ENCODE measurements at places on chromosomes 6 and 20.

- no peak for DNase-seq
These were observed 111.8 kb upstream of the QKI start for GRCh38 chr6:163302747-163303146.

DNA sequence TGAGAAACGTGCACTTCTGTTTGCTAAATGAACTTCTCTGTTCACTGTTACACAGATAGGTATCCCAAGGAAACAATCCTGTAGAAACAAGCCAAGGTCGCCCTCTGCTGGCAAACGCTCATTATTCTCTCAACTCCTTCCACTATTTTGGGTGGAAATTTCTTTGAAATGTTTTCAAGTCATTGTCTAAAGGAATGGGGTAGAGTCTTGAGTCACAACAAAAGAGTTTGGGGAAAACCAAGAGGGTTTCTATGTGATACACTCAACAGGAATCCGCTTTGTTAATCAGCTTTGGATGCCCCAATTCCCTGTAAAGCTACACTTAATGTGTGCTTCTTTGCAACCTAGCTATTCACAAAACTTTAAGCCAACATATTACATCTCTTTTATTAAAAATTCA, 4.6 kb upstream of the RAE1 start:
- DNase-seq = no peak

- DNase-seq = no peak
These were observed 37.7 kb downstream of the FOXO3 start for GRCh38 chr6:108598305-108598863.

GRCh38 chr6:129490521-129491255, 219.3 kb downstream of the ARHGAP18 start:
- no peak for DNase-seq

DNA sequence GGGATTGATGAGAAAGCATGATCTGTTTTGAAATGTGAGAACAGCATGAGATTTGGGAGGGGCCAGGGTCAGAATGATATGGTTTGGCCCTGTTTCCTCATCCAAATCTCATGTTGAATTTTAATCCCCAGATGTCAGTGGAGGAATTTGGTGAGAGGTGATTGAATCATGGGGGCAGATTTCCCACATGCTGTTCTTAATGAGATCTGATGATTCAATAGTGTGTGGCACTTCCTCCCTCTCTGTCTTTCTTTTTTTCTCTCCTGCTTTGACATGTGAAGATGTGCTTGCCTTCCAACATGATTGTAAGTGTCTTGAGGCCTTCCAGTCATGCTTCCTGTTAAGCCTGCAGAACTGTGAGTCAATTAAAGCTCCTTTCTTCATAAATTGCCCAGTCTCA, 1060.3 kb upstream of the CITED2 start:
- no peak for DNase-seq

DNA sequence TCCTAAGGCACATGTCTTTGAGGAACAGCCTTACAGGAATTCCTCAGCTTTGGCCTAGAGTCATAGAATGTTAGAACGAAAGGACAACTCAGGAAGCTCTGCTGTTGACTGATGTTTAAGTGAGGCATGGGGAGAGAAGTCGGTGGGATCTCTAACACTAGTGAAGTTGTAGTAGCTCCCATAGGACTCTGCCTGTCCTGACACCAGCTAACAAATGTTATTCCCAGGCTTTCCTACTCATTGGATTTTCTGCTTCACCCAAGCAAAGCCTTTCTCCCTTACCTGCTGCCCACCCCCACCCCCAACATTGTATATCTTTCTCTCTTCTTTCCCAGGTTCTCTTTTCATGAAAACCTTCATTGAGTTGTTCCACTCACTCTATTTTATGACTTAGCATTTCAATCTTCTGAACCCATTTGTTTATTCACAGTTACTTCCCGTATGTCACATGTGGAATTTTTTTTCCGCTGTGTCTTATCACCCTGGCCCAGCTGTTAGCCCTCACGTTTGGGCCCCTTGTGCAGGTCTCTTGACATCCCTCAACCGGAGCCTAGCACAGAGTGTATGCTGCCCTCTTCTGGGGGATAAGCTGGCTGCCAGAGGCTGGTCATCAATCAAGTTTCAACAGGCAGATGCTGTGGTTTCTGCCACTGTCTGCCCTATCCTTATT, 39.2 kb upstream of the RNF8 start:
- peak; percentile 7 for DNase-seq

- no peak for DNase-seq
These were observed 19.1 kb upstream of the PCMTD2 start for GRCh38 chr20:64236137-64237088.

- no peak for DNase-seq
These were observed 336.0 kb downstream of the QKI start for GRCh38 chr6:163750431-163751031.

DNA sequence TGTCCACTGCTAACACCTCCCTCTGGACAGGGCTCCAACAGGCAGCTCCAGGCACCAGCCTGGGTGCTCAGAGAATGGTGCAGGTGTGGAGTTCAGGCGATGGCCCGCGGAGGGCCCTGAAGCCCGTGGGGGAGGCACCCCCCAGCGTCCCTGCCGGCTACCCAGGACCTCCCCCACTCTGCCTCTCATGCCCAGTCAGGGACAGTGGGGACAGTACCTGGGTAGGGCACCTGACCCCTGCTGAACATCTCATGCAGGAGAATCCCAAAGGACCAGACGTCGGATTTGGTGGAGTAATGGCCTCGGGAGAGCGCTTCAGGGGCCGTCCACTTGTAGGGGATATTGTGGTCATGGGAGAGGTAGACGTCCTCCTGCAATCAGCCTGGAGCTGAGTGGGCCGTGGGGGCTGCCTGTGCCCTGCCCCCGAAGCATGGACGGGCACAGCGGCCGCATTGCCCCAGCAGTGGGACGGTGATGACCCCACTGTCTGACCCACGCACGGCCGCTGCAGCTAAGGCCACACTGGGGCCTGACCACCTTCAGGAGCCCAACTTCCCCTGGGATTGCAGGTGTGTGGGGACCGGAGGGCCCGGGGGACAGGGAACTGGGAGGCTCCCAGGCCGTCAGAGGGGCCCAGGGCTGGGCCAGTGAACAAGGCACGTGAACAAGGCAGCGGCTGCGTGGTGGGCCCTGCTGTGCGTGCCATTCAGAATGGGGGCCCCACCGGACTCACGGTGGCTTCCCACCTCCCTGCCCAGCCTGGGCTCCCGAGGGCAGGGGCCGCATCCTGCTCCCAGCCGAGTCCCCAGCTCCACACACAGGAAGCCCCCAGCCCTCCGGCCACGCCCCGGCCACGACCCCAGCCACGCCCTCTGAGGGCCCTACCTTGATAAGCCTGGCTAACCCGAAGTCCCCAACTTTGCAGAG, 7.1 kb downstream of the PTK6 start:
- DNase-seq = no peak

GRCh38 chr6:12174878-12175277, 115.3 kb upstream of the EDN1 start:
- no peak for DNase-seq

- no peak for DNase-seq
These were observed 106.4 kb upstream of the CARMIL1 start for GRCh38 chr6:25172819-25173218.

Data from NCI-H446 treated with DMSO at 0.1 percent for 48 hours (cell line).